Suppressor macrophage treated with lipopolysaccharide for 1 hour (primary cell): ENCODE measurements at places on chromosomes 12 and 14.

DNA sequence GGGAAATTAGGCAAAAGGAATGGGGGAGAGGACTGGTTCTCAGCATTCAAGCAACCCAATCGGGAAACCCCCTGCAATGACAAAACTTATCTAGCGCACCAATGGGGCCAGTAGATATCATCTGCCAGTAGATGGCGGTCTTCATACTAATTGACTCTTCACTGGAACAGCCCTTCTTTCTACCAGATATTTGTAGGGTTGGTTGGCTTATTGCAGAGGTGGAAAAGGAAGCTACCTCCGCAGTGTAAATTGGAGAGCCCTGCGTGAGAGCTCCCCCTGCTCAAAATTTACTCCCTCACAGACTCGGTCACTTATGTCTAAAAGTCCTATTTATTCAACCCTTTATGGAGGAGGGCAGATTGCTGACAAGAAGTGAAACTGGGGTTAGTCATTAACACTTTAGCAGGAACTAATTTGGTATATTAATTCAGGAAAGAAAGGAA, 166.1 kb upstream of the CCND2 start:
- peak; percentile 95 for DNase-seq

DNA sequence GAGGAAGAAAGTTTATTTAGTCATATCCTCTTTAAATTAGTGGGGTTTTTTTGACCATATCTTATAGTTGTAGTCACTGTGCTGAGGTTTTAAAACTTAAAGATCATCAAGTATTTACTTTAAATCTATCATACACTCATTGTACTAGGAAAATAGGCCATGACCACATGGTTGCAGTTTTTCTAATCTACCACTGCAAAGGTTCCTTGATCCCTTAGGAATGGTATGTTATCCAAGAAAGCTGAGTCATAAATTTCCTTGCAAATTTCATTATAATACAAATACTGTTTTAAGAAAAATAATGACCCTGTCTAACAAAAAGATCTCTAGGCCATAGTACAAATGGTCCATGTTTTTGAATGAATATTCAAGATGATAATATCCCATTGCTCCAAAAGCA, 74.7 kb downstream of the DBX2 start:
- no peak for DNase-seq

DNA sequence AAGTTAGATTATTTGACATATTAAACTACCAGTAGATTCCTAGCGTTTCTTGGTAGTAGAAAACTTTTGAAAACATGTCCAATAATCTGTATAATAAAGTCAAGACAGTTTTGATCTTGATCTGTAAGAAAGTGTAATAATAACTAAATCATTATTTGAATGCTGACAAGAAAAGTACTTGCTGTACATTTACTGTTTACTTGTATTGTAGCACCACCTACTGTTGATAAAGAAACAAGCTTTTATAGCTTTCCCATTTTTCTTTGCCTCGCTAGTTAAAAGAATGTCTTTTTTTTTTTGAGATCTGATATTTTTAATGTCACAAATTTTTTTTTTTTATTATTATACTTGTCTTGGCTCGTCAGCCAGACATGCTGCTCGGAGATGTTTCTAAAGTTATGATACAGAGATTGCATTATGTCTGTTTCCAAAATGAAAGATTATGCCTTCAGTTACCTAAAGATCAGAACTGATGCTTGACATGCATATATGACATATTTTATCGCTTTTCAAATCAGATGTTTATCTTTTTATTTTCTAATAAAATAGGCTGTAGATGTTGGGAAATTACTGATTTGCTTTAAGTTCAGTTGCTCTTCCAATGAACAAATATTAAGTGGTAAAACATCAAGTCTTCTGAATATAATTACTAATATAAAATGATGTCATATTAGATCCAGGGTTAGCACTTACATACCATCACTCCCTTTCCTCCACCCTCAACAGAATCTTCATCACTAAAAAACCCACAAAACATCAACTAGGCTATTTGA, 140.5 kb downstream of the AKAP6 start:
- DNase-seq = no peak

DNA sequence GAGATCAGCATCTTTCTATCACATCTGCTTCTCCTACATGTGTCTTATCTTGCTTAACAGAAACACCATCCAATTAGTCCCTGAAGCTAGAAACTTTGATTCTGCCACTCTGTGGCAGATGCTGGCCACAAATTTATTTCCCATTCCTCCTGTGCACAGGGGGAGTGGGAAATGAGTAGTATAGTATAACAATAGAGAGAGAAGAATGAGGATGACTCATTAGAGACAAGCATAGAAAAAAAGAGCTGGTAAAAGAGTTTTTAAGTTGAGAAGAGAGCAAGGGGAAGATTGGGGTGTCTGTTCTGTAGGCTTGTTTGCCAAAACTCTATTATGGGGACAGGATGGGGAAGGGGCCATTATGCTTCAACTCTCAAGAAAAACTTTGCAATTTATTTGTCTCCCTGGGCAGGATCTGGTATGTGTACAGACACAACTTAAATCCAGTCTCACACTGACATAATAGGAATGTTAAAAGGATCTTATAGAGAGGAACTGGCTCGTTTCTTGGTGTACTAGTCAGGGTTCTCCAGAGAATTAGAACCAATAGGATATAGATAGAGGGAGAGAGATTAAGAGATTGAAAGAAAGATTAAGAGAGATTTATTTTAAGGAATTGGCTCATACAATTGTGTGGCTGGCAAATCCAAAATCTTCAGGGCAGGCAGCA, 142.6 kb upstream of the CPSF6 start:
- peak; percentile 12 for DNase-seq
